ENCODE measurements at places on chromosomes 6 and 20.

DNA sequence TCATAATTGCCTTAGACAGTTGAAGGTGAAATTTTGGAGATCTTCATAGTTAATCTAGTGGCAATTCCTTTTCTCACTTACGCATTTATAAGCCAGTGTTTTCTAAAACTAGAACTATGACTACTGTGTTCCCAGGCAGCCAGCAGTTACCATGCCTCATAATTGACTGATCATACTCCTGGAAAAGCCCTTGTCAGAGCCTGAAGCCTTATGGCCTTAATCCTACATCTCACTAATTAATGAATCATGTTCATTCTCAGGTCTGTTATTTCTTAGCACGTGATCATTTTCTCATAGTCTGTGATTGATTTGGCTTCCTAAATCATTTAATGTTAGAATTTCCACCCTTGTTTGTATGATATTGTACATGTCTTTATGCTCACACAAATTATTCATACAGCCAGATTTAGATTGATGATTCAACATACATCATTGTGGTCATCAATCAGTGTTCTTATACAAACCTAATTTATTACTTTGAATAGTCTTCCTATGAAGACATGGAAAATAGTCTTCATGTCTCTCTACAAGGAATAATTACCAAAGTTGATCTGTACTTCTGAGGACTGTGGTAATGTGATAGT lies 132.6 kb upstream of the ASCC3 start:
- no peaks in the 10 kb centered on the region for H3K27me3 ChIP-seq
- H3K4me1 ChIP-seq = no peaks in the 10 kb centered on the region
- DNase-seq = no peak
- H3K4me3 ChIP-seq = no peak overlapping the region
- H3K27ac ChIP-seq = no peak overlapping the region
- no peaks in the 10 kb centered on the region for H3K36me3 ChIP-seq

DNA sequence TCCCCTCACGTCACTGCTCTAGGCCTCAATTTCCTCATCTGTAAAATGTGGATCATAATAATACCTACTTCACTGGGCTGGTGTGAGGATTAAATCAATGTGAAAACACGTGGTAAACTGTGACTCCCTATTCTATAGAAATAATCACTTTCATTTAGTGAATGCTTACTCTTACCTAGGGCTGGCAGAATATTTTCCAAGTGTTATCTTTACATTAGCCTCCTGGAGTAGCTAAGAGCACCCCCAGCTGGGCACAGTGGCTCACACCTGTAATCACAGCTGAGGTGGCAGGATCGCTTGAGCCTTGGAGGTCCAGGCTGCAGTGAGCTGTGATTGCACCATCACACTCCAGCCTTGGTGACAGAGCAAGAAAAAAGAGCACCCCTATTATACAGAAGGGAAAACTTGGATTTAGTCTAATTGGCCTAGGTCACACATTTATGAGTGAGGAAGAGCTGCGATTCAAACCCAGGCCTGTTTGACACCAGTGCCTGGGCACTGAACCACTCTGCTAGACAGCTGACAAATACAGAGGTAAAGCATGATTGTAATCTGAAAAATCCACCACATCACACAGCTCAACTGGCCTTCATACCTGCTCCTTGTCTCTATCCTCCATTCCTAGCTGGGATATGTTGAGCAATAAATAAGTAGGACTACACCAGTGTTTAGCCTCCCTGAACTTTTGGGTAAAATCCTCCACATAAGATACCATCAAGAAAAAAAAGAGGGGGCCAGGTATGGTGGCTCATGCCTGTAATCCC lies 1.4 kb upstream of the SNTA1 start:
- H3K27ac ChIP-seq = peak overlapping the region; percentile 86
- H3K4me3 ChIP-seq = peak overlapping the region; percentile 93
- no peaks in the 10 kb centered on the region for H3K27me3 ChIP-seq

- H3K4me1 ChIP-seq = peaks cover 61% of the 10 kb centered on the region
- no peaks in the 10 kb centered on the region for H3K27me3 ChIP-seq
- no peak overlapping the region for H3K4me3 ChIP-seq
- H3K36me3 ChIP-seq = peaks cover 5% of the 10 kb centered on the region
- H3K27ac ChIP-seq = peak overlapping the region; percentile 95
Measured at GRCh38 chr20:10619427-10619826, 54.4 kb downstream of the JAG1 start.

GRCh38 chr6:85544776-85545175 lies 48.9 kb downstream of the SNX14 start:
- H3K4me1 ChIP-seq = peaks cover 10% of the 10 kb centered on the region
- DNase-seq = no peak
- H3K36me3 ChIP-seq = peaks cover 10% of the 10 kb centered on the region
- H3K27ac ChIP-seq = no peak overlapping the region
- H3K4me3 ChIP-seq = no peak overlapping the region

- H3K4me1 ChIP-seq = peaks cover 56% of the 10 kb centered on the region
- H3K27ac ChIP-seq = peak overlapping the region; percentile 23
- no peak overlapping the region for H3K4me3 ChIP-seq
Measured at GRCh38 chr20:57807401-57808263, 97.8 kb upstream of the PMEPA1 start.

GRCh38 chr20:13856354-13856753 lies 71.5 kb downstream of the NDUFAF5 start:
- H3K4me1 ChIP-seq = peaks cover 4% of the 10 kb centered on the region
- no peak overlapping the region for H3K4me3 ChIP-seq
- H3K36me3 ChIP-seq = no peaks in the 10 kb centered on the region

DNA sequence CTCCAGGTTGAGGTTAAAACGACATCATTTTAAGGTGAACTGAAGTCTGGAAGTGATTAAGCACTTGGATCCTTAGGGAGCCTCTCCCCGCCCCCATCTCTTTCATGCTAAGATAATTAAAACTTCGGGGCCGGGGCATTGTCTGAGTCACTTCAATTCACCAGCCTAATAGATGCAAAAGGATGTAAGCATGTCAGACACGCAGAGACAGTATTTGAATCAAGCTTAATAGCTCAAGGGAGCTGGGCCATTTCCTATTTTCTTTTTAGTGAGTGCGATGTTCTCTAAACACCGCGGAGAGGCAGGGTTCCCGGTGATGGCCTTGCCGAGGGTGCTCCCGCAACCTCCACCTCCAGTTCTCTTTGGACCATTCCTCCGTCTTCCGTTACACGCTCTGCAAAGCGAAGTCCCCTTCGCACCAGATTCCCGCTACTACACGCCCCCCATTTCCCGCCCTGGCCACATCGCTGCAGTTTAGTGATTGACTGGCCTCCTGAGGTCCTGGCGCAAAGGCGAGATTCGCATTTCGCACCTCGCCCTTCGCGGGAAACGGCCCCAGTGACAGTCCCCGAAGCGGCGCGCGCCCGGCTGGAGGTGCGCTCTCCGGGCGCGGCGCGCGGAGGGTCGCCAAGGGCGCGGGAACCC lies 516 bp upstream of the IRF4 start:
- H3K27ac ChIP-seq = no peak overlapping the region
- peaks cover 7% of the 10 kb centered on the region for H3K36me3 ChIP-seq
- DNase-seq = no peak
- H3K27me3 ChIP-seq = peaks cover 71% of the 10 kb centered on the region
- peaks cover 23% of the 10 kb centered on the region for H3K4me1 ChIP-seq

DNA sequence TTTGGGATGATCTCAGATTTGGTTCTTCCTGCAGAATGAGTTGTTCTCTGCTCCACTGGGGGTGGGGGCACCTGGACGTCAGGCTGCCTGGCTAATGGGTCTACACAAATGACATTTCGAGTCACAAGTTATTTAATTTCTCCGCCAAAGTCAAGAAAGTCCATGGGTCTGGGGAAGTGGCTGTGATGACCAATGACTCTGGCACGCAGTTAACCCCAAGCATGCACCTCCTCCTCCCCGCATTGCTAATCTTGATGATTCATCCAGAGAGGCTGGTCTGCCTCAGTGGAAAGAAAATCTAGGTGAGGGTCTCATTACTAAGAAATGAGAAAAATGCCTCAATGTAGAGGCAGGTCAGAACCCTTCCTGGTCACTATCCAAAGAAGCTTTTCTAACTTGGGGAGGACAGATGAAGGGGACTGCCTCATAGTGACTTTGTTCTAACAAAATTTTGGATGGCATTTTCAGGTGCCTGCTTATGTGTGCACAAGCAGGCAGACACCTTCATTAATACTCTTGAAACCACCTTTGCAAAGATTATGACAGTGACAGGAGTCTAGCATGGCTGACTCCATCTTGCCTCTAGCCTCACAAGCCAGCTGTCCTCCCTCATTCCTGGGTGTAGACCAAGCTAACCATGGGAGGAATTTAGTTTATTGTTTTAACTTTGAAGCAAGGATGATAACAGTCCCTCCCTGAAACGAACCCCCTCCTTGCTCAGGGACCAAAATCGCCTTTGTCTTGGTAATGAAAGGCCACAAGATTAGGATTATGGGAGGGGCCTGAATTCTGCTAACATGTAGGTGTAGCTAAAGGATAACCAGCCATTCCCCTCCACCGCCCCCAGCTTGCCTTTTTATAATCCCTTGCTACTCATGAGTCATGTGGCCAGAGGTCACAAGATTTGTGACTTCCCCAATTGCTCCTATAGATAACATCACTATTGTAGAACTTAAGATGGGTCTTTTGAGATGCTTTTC lies 98.6 kb upstream of the MRPS10 start:
- H3K27ac ChIP-seq = peak overlapping the region; percentile 93
- H3K27me3 ChIP-seq = no peaks in the 10 kb centered on the region
- peaks cover 47% of the 10 kb centered on the region for H3K4me1 ChIP-seq
- DNase-seq = no peak

DNA sequence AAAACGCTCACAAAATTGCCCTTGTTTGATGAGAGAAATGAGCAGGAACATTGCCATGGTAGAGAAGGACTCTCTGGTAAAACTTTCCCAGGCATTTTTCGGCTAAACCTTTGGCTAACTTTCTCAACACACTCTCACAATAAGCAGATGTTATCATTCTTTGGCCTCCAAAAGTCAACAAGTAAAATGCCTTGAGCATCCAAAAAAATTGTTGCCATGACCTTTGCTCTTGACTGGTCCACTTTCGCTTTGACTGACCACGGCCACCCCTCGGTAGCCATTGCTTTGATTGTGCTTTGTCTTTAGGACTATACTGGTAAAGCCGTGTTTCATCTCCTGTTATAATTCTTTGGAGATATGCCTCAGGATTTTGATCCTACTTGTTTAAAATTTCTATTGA lies 41.1 kb upstream of the PREP start:
- no peaks in the 10 kb centered on the region for H3K27me3 ChIP-seq
- no peak for DNase-seq
- H3K4me1 ChIP-seq = no peaks in the 10 kb centered on the region
- no peaks in the 10 kb centered on the region for H3K36me3 ChIP-seq
- H3K27ac ChIP-seq = no peak overlapping the region

GRCh38 chr6:111552241-111552744 lies 53.4 kb downstream of the TRAF3IP2 start:
- no peak for DNase-seq
- H3K27ac ChIP-seq = peak overlapping the region; percentile 99
- H3K36me3 ChIP-seq = peaks cover 1% of the 10 kb centered on the region
- H3K27me3 ChIP-seq = no peaks in the 10 kb centered on the region

DNA sequence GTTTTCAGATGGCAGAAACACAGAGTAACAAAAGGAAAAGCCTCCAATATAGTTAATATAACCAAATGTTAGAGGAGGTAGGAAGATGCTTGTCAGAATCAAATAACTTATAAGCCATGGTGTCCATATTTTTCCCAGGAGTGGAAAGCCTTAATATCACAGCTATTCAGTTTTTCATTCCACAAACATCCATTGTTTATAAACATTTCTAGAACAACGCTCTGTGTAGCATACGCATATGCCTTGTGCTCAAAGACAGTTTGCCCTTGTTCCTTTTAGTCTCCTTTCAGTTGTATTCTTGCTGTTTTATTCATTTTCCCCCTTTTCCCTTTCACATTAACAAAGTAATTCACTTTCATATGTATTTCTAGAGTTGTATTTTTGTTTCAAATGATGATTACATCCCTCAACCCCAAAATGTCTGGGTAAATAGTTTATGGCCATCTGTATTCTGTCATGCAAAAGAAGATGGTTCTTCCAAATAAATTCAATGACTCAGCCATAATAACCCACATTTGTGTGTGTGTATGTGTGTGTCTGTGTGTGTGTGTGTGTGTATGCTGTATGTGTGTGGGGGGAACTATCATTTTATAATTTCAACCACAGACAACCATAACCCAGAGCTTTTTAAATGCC lies 455.7 kb upstream of the SOX4 start:
- DNase-seq = no peak
- H3K36me3 ChIP-seq = peaks cover 6% of the 10 kb centered on the region

DNA sequence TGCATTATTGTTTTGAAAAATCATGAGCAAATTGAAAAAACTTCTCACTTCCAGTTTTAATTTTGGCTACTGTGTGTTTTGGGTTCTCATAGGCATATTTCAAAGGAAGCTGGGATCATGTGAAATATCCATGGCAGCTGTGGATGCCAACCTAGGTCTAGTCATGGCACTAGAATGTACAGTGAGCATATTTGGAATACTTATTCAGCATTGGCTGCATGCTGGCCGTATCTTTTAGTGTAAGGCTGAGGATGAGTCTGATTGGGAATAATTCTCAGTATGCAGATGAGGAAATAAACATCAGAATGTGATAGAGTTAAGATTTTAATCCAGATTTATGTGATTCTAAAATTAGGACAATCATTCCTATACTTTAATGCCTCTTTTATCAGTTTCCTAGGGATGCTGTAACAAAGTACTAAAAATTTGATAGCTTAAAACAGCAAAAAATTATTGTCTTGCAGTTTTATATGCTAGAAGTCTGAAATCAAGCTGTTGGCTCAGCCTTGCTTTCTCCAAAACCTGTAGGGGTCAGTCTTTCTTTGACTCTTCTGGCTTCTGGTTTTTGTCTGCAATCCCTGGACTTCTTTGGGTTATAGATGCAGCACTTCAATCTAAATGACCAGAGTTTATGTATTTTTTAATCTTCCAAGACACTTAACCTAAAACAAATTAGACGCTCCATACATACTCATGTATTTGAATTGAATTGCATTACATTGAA lies 37.7 kb upstream of the DEFB112 start:
- H3K4me1 ChIP-seq = peaks cover 11% of the 10 kb centered on the region
- H3K36me3 ChIP-seq = no peaks in the 10 kb centered on the region
- no peak for DNase-seq

GRCh38 chr6:38570750-38571149 lies 69.0 kb downstream of the BTBD9 start:
- no peak overlapping the region for H3K4me3 ChIP-seq
- peaks cover 3% of the 10 kb centered on the region for H3K36me3 ChIP-seq
- peaks cover 24% of the 10 kb centered on the region for H3K4me1 ChIP-seq
- no peaks in the 10 kb centered on the region for H3K27me3 ChIP-seq
- no peak overlapping the region for H3K27ac ChIP-seq
